H54 (cell line): ENCODE measurements at places on chromosomes 6 and 20.

GRCh38 chr20:43140726-43141125, 49.0 kb downstream of the PTPRT start:
- DNase-seq: no peak

DNA sequence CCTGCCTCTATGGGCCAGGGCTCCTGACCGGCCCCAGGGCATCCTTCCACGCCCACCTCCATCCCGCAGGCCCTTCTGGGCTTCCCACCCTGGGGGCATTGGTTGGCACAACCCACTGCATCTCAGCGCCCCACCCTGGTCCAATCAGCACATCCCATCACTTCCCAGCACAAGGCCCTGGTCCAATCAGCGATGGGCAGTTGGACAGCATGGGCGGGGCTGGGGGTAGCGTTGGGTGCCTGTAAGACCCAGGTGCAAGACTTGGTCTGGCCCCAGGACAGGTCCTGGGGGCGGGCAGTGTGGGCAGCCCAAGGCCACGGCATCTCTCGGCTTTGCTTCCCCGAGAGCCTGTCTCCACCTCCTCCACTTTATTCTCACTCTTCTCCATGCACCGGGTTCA, 298.5 kb downstream of the BMP7 start:
- DNase-seq: no peak

DNA sequence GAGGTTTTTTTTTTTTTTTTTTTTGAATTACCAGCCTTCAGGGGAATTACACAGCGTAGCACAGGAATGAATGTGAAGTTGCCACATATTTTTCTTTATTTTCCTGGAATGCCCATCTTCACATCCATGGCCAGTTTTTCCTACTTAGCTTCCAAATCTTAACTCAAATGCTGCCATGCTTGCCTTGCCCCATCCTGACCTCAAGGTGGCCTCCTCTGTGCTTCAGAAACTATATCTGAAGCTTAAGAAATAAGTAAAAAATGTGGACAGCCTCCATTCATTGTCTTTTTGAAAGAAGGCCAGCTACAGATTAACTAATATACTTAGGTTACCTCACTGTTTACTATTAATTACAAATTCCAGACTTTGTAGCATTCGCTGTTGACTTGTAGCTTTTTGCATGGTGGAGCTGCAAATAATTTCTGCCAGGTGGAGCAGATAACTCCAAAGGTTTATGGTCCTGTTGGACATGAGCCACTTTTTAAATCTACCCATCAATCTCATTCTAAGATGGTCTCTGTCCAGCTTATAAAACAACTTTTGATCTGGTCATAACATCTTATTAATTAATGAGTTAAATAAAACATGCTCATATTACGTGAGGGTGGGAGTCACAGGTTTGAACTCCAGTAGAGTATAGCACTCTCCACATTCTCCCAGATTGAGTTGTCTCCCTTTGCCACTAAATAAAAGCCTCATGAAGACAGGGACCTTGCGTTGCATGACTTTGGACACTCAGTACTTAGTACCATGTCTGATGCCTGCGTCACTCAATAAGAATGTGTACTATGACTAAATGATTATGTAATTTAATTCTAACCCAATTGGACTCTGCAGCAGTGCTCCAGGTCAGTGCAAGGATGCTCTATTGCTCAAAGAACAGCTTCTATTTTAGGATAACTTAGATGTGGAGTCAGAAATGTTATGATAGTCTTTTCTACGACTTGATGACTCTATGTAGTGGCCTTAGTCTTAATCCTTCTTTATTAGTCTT, 678.6 kb upstream of the CITED2 start:
- DNase-seq: no peak

- DNase-seq: no peak
Observed at GRCh38 chr6:63888416-63888815, 252.8 kb downstream of the PHF3 start.

GRCh38 chr6:5813625-5814027, 193.1 kb downstream of the NRN1 start:
- no peak for DNase-seq

GRCh38 chr20:34876406-34877282, at the start of gene ACSS2:
Gene ACSS2 (plus strand): TSS chr20:34876612. CDS start chr20:34876646, 34 bp downstream.
- DNase-seq: no peak
